ENCODE measurements at places on chromosomes 6 and 20.

- no peak for DNase-seq
These were observed 1.4 kb downstream of the STK38 start for GRCh38 chr6:36545767-36546307.

- no peak for DNase-seq
These were observed 13.6 kb upstream of the TNFRSF21 start for GRCh38 chr6:47323321-47323720.

DNA sequence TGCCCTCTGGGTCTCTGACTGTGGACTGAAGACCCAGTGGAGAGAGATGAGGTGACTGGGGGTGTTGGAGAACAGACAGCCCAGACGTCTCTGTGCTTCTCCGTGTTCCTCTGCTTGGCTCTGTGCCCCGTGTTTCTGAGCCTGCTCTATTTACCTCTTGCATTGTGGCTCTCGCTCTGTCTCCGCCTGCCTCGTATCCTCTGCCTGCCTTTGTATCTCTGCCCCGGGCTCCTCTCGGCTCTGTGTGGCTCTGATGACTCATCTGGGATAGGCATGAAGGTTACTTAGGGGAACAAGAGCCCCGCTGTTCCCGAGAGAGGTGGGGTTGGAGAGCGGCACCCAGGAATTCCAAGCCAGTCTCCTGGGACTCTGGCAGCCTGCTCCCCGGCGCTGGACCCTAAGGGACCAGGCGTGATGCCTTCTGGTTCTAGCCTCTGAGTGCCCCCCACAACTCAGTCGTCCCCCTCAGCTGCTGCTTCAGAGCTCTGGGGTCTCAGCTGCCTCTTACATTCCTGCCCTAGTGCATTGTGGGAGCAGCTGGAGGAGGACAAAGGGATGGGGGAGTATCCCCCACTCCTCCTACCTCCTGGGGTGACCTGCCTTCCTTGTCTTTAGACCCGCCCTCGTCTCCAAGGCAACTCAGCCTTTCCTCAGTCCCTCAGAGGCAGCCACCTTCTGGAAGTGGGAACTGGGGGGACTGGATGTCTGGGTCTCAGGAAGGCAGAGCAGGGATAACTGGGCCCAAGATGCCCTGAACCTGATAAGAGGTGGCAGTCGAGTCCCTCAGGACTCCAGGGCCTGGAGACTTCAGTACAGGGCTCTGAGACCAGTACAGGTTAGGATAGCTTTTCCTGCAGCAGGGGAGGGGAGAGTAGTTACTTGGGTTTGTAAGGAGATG lies 1.9 kb downstream of the DDR1 start:
- DNase-seq, result peak; percentile 64

DNA sequence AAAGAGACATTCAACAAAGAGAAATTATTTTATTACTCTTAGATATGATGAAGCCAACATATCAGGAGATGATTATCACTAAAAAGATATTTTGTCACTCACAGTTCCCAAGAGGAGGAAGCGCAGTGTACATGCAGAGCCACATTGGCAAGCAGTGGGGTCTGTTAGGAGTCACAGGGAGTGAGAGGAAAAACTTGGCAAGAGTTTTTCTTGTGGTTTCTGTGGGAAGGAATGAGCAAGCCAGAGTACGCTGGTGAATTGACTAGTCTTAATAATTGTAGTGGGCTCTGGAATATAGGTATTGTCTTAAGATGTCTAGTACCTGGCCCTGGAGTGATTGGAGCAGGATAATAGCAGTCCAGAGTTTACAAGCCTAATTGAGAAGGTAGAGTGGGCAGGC lies 1095.2 kb downstream of the GRIK2 start:
- DNase-seq, result peak; percentile 2

GRCh38 chr20:63284981-63285524 lies 7.9 kb upstream of the COL20A1 start:
- no peak for DNase-seq

- no peak for DNase-seq
These were observed 116.6 kb downstream of the DLL1 start for GRCh38 chr6:170174124-170174770.

GRCh38 chr6:143901885-143902750 lies 37.8 kb downstream of the ZC2HC1B start:
- peak; percentile 21 for DNase-seq

- no peak for DNase-seq
These were observed 414.6 kb downstream of the CDH26 start for GRCh38 chr20:60372822-60373221.

GRCh38 chr6:163345931-163346330 lies 68.6 kb upstream of the QKI start:
- no peak for DNase-seq

DNA sequence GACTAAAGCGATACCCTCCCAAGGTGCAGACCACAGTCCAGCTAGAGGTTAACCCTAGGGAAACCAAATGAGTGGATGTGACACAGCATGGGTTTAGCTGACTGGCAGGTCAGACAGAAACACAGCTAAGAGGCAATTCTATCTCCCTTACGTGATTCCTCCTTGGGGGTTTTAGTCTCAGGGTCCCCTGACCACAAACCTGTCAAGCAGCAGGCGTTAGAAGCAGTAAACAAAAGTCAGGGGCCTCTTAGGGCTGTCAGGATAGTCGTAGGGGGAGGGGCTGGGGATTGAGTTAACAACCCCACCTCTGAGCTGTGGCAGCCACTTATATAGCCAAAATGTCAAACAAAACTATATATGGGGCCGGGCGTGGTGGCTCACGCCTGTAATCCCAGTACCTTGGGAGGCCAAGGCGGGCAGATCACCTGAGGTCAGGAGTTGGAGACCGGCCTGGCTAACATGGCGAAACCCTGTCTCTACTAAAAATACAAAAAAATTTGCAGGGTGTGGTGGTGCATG lies 13.6 kb downstream of the KCNK5 start:
- no peak for DNase-seq

GRCh38 chr6:148854992-148855391 lies 108.2 kb downstream of the UST start:
- DNase-seq, result no peak

GRCh38 chr6:54285595-54285994 lies 22.6 kb upstream of the TINAG start:
- peak; percentile 84 for DNase-seq

GRCh38 chr20:41784209-41784958 lies 166.2 kb upstream of the CHD6 start:
- DNase-seq, result no peak

DNA sequence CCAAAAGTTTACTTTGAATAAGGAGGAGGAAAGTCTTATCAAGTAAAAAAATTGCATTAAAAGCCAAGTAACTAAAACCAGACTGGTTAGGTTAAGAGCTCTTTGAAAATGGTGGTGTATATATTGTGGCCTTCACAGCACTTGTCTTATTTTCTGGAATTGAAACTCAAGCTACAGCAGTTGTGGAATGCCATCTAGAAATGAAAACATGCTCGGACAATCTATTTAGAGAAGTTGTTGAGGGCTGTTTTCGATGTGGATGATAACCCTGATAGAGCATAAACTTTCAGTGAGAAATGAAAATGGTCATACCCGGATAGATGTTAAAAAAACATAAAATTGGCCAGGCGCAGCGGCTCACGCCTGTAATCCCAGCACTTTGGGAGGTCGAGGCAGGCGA lies 47.0 kb downstream of the ARID1B start:
- no peak for DNase-seq

DNA sequence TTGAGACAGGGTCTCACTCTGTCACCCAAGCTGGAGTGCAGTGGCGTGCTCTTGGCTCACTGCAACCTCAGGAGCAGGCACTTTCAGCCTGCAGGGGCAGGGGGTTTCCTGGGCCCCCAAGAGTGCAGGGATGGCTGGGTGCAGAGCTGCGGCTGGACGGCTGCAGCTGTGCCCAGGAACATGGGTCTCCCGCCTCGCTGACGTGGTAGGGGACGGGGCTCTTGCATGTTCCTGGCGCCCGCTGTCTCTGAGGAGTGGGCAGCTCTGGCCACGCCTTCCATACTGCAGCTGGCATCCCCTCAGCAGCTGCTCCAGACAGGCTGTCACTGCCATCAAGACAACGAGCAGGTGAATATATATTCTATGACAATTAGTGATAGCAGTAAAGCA lies 2.2 kb upstream of the DEK start:
- no peak for DNase-seq

GRCh38 chr20:62838128-62838891 lies 21.5 kb downstream of the COL9A3 start:
- peak; percentile 47 for DNase-seq

GRCh38 chr6:154414021-154414813 lies 57.6 kb upstream of the IPCEF1 start:
- no peak for DNase-seq

DNA sequence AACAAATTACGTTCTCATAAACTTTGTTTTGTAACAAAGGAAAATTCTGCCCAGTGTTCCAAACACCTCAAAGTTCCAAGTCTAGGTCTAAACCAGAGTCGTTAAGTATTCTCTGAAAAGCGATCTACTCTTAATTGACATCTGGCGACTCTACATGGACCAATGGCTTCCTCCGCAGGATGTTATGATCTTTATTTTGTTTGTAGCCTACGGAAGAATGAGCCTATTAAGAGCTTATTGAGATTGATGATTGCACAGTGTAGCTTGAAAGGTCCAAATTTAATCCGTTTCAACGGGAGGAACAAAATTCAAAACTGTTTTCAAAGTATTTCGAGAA lies 61.1 kb downstream of the FAM217A start:
- DNase-seq, result peak; percentile 62

GRCh38 chr6:56383160-56383559 lies 135.8 kb upstream of the COL21A1 start:
- DNase-seq, result no peak

DNA sequence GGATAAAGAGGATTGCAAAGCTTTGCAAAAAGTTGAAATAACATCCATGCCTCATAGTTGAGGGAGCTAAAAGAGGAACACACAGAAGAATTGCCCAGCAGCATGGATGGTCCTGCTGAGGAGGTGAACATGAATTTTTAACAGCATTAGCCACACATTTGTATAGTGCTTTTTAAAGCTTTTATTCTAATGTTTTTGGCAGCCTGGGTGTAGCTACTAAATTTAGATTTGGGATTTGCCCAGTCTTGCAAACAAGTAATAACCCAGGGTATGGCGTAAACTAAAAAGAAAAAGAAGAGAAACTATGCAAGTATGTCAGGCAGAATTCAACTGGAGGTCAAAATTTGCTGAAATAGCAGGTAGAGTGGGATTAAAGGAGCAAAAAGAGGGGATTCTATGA lies 75.1 kb upstream of the PTPRK start:
- no peak for DNase-seq

DNA sequence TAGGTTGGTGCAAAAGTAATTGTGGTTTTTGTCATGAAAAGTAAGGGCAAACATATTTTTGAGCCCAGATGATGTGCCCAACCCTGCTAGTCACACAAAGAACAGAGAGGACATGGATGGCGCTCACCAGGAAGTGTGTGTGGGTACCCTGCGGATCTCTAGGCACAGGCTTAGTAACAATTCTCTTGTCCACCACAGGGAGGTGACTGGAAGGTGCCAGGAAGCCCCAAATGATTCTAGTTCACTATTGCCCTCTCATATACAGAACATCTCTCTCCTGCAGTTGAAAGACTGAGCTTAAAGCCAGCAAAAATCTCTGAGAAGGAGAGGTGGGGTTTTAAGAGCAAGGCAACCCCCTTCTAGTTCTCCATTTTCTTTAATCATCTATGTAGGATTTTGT lies 272.1 kb upstream of the TAB2 start:
- DNase-seq, result no peak

- DNase-seq, result peak; percentile 69
These were observed 203.4 kb upstream of the KCNQ5 start for GRCh38 chr6:72418495-72418894.

DNA sequence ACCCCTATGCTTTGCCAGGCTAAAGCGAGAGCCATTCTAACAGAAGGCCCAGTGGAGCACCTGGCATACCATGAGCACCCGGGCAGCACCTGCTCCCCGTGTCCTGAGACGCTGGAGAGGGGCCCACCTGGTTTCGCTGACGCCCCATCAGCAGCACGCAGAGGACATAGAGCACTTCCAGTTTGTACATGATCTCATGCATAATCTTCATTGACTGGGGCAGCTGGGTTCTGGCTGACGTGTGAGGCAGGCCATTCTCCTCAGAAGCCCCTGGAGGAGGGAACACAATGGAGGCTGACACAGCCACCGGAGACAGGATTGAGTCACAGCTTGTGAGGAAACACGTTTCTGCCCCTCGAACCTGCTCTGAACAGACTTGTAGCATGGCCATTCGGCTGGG lies 65.4 kb downstream of the MYH7B start:
- peak; percentile 52 for DNase-seq

DNA sequence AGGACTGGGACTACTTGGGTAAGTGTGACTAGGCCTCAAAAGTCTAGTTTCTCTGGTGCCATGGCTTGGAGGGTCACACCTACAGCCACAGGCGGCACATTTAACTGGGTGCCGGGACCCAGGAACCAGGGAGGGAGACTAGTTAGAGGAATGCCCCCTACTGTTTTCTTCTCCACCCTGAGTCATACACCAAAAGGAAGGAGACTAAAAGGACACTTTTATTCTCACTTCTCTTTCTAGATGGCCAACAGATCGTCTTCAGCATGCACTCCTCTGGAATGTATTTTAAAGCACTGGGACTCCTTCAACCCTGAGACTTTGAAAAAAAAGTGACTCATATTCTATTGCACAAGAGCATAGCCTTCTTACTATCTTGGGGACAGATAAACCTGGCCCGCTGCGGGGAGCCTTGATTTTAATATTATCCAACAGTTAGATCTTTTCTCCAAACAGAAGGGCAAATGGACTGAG lies 33.4 kb downstream of the PLN start:
- DNase-seq, result peak; percentile 75

DNA sequence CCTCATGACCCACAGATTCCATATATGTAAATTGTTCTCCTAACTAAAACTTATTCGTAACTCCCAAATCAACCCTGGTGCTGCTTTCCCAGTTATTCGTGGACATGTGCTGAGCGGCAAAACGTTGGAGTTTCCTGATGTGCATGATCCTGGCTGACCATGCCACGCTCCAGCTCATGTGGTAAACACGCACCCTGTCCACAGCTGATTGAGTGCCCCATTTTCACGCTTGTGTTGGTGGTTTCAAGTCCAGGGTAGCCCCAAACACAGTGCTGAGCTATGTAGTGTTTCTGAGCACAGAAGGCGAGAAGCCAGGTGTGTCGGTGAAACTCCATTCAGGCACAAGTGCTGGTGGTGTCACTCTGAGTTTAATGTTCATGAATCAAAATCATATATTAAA lies 19.1 kb upstream of the FOXC1 start:
- DNase-seq, result no peak

GRCh38 chr6:132096245-132096644 lies 145.1 kb upstream of the CCN2 start:
- DNase-seq, result peak; percentile 38

GRCh38 chr6:12200015-12200564 lies 90.1 kb upstream of the EDN1 start:
- DNase-seq, result no peak

GRCh38 chr6:52511572-52512151 lies 65.2 kb downstream of the TRAM2 start:
- DNase-seq, result peak; percentile 87

- DNase-seq, result no peak
These were observed 131.6 kb upstream of the SOX4 start for GRCh38 chr6:21461844-21462518.
